Fibroblast of villous mesenchyme (primary cell): ENCODE measurements at places on chromosomes 16 and 17. TPM values are rescaled to one million over a fixed set of nuclear protein-coding genes. Genes with fewer than 3 reads are reported as not detected.
A peak's percentile ranks its signal among the peaks of the same experiment; 100 is the strongest.

DNA sequence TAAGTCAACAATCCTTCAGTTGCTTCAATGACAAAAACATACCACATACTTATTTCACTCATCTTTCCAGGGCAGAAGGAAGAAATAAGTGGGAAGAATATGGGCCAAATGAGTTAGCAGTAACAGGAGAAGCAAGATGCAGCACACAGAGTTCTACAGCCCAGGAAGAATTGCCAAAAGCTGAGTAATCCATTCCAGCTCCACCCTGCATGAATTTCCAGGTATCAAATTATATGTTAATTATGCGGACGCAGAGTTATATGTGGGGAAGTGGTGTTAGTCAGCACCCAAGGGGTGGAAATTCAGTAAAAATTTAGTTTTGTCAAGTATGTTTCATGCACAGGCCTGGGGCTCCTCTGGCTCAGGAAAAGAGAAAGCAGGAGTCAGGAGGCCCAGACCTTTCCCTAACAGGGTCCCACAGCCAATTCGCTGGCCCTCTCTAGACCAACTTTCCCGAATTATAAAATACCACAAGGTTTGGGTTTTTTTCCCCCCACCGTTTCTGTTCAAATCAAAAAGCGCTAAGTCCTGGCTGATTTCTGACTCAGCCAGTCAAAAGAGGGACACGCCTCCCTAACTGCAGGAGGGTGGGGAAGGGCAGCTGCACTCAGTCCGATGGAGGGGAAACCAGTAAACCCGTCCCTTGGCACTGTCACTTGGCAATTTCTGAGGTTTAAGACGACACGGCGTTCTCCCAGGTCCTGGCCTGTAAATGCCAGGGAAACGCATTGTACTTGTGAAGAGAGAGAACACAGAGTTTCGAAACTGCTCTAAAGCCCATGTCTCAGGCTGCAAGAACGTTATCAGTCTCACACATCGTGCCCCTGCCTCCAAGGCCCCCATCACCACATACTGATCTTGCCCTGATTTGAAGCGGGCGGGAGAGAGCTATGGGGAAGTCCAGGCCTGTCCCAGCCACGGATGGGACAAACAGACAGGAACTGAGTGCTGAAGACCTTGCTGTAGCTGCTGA is 58.1 kb downstream of the ZFHX3 start:
- DNase-seq, result peak; percentile 56

The IGSF6 gene
- under 0.01 TPM in 1 of 2 replicates, not detected in the other for total RNA-seq

DNA sequence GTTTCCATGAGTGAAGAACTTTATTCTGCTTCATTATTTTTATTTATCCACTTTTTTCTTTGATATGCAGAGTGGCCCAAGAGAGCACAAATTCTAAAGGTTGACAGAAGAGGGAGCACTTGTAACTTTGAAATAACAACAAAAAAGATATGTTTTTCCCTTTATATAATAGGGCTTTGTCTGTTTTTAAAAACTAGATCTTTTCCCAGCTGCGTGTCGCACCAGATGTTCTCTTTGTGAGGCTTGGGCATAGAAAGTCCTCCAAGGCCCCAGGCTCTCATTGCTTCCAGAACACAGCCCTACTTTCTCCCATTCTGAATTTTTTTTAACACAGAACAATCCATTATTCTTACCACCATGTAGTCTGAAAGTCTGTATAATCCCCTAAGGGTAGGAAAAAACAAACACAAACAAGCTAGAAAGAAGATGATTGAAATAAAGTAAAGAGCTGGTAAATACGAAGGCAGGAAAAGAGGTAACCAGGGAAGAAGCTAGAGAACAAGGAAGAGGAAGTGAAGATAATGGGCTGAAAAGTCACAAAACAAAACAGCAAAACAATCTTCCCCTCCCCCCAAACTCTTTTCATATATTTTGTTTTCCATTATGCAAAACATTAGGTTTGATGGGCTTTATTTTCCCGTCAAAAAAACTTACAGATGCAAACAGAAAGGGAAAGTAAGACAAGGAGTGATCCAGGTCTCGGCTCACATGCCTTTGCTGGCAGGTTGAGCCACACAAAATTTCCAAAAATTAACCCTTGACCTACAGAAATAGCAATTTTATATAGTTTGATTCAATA is 160.4 kb downstream of the ABCA8 start:
- DNase-seq, result peak; percentile 75

- peak; percentile 79 for DNase-seq
Measured at GRCh38 chr16:85819245-85819644, 19.8 kb downstream of the COX4I1 start.

DNA sequence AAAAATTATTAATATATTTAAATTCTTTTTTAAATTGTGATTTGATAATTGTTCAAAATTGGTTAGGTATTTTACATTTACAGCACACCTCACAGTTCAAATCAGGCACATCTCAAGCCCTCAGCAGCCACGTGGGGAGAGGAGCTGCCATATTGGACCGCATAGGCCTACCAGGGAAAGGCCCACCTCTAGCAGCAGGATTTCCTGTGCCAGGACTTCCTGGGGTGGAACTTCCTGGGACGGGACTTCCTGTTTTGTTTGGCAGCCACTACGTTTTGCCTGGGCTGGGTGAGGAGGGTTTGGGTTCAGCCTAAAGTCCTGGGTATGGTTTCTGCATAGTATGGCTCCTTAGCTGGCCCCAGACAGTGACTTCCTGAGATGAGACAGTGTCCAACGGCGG is 298.5 kb upstream of the FOXF1 start:
- no peak for DNase-seq

The HBM gene
- not detected in 2 replicates for total RNA-seq
